ENCODE measurements at places on chromosomes 6 and 20.

DNA sequence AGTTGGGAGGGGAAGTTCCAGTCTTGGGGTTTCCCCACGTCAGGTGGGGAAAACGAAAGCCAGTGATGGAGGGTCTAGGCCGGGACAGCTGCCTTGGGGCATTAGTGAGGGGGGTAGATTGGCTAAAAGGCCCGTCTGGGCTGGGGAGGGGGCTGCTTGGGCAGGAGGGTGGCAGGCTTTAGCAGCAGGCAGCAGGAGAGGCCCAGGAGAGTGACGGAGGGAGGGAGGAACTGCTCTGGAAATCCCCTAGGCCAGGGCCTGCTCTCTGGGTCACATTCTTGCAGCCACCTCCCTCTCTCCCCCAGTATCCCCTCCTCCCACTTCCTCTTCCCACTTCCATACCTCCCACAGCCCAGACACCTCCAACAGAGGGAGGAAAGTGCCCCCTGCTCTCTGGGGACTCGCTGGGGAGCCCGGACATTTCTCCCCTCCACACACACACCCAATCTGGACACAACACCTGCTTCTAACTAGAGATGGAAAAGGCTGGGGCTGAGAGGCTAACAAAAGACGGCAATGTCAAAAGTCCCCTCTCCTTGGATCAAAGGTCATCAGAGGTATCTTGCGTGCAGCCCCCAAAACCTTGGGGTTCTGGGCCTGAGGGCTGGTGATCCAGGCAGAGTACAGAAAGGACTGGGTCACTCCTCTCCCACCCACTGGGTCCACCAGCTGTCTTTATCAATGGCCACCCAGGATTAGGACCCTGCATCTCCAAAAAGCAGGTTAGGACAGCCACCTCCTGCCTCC is 1.8 kb downstream of the NFKBIE start:
- DNase-seq: no peak

- DNase-seq: no peak
These were observed 1.8 kb upstream of the CCND3 start for GRCh38 chr6:41943456-41943855.

DNA sequence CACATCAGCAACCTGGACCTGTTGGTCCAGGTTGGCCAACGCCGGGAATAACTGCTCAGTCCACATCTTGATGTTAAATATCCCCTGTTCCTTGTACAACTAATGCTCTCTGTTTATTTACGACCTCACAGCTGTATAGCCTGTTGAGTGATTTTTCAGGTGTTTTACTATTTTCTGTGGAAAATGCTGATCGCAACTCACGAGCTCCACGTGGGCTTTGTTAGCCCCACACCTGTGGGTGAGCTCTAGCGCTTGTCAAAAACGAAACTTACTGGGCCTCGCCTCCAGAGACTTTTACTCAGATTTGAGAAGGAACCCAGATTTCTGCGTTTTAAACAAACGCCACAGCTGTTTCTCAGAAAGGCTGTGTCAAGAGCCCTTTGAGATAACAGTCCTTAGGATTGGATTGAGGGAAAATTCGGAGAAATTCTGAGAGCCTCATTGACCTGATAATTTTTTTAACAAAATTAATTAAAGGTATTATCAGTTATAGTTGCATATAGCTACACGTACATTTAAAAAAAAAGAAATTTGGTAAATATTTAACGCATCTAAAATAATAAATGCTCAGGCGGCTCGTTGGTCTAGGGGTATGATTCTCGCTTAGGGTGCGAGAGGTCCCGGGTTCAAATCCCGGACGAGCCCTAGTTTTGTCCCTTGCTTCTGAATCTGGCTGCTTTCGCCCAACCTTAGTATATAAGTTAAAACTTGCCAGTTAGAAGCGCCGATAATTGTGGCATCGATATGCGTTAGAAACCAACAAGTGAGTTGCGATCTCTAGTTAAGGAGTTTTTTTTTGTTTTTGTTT is 16.7 kb downstream of the HMGN4 start:
- DNase-seq: no peak

DNA sequence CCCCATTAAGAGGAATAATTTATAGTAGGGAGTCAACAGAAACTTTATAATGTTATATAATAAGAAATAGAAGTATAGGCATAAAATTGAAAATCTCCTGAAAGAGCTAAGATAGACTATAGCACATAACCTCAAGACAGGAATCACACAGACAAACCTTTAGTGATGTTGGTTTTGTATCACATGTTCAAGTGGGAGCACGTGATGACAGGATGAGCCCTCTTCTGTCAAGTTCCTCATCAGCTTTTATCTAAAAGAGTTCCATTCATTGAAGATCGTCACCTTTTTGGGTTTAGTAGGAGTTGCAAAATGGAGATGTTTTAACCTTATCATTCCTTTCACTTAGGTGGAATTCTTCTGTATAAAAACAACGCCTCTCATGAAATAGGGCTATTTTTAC is 127.0 kb downstream of the MCHR2 start:
- DNase-seq: no peak

DNA sequence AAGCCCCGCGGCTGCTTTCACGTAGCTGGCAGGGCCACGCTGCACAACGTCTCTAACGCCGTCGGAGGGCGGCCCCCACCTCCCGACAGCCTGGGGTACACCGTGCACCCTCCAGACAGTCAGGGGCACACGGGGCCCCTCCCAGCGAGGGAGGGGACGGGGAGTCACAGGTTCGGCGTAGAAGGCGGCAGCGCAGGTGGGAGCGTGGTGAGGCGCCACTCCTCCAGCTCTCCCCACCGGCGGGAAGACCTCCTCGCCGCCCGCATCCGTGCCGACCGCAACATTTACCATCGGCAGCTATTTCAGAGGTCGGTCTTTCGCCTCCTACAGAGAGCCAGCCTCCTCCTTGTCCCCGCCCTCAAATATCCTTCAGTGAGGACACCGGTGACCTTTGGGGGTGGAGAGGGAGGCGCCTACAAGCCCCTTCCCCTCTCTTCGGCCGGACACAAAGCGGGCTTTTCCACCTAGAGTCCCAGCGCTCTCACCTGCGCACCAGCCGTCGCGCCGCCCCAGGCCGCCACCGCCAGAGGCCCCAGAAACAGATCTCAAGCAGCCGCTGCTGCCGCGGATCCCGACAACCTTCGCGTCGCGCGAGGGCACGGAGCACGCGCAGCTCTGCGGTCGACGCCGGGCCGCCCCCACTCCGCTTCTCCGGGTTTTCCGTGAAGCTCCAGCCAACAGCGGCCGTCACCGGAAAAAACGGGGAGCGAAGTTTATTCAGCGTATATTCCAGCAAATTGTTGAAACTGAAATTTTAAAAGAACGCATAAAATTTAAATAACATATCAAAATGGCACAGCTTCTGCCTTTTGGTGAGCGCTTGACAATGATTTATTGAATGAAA is at the start of gene MKKS:
Gene MKKS (minus strand): TSS at position 600 of the 844 bp plus-strand sequence. CDS start 20,708 bp downstream, outside the sequence.
- peak; percentile 66 for DNase-seq

- DNase-seq: no peak
These were observed 63.8 kb upstream of the CD83 start for GRCh38 chr6:14053811-14054210.

GRCh38 chr20:16143596-16143995 is 429.7 kb downstream of the KIF16B start:
- no peak for DNase-seq

GRCh38 chr6:132651062-132651461 is 7.9 kb downstream of the TAAR1 start:
- no peak for DNase-seq

All from HFF-Myc (cell line).